ENCODE measurements at places on chromosomes 6 and 20.
A peak's percentile ranks its signal among the peaks of the same experiment; 100 is the strongest.

GRCh38 chr6:32439602-32440214 is at the start of gene HLA-DRA:
TSS of gene HLA-DRA (plus strand) at chr6:32439887. CDS start at chr6:32439951, 64 bp downstream.
- no peak for DNase-seq

GRCh38 chr6:140090871-140091270 is 716.4 kb upstream of the CITED2 start:
- no peak for DNase-seq

DNA sequence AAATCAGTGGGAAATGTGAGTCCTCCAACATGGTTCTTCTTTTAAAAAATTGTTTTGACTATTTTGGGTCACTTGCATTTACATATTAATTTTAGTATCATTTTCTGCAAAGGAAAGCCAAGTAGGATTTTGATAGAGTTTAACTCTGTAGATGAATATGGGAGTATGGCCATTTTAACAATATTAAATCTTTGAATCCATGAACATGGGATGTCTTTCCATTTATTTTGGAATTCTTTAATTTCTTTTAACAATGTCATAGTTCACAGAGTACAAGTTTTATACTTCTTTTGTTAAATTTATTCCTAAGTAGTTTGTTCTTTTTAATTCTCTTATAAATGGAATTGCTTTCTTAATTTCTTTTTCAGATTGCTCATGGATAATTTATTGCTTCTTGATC is 56.5 kb upstream of the ARMC2 start:
- no peak for DNase-seq

DNA sequence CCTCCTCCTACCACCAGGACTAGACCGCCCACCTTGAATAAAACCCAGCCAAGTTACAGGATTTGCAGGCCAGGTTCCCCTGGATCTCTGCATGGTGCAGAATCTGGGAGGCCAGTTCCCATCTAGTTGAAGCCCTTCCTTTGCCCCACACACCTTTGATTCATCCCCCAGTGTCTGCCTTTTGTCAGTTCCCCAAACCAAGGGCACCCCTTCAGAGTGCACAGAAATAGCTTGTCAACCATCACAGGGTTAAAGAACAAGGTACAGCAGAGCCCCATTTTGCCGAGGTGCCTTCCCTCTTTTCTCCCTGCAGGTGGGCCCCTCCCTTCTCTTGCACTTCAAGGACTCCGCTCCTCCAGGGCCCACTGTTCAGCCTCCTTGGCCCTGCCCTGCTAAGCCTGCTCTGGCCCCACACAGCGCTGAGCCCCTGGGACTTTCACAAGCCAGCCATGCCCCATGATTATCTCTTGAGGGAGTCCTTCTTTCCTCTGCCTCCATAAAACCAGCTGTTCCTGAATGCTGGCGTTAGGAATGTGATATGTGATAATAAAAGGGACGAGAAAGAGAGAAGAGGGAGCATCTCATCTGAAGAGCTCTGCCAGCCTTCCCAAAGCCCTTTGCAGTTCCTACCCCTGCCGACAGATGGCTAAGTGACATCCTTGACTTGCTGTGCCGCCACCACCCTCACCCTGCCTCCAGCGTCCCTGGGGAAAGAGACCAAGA is 280.3 kb downstream of the CDC5L start:
- no peak for DNase-seq

DNA sequence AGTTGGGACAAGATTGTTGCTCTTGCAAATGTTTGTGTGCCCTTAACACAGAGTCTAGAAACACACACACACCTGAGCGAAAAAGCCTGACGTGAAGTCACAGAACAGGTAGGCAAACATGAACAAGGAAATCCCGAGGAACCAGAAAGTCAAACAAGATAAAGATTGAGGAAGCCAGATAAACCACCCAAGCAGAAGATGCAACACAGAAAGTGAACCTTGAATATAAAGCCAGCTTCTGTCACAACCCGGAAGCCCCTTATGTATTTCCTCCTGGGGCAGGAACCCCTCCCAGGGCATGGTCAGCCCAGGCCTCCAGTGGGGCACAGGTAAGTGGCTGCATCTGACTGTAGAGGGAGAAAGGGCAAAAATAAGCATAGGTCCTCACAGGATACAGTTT is 158.2 kb upstream of the SUPT3H start:
- no peak for DNase-seq

GRCh38 chr6:161636882-161637430 is 363.1 kb upstream of the AGPAT4 start:
- DNase-seq = no peak

DNA sequence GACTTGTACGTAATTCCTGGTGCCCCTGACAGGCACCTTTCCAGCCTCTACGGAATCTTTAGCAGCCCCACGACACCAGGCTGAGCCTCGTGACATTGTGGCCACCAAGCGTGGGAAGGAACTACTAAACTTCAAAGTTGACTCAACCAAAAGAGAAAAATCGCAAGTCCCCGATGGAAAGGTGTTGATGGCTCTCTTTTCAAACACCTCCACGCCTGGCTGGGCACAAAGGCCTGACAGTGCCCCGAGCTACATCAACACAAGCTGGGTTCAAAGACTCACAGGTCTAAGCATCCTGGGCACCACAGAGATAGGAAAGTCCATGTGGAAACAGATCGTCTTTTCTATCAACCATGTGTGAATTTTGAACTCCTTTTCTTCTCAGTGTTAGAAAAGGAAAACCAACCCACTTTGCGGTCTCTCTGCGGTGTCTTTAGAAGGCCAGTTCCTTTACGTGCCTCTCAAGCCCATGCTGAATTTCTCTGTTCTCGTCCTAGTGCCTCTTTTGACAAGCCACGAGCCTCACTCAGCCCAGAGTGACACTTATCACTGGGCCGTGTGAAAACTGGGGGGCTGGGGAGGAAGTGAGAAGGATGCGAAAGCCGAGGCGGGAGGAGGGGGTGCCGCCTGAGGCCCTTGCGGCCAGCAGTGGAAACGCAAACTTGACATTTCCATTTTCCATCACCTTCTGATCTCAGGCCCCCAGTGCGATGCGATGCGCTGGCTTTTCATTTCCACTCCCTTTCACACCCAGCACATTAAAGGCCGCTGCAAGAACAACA is 59.4 kb downstream of the GFOD1 start:
- peak; percentile 57 for DNase-seq

DNA sequence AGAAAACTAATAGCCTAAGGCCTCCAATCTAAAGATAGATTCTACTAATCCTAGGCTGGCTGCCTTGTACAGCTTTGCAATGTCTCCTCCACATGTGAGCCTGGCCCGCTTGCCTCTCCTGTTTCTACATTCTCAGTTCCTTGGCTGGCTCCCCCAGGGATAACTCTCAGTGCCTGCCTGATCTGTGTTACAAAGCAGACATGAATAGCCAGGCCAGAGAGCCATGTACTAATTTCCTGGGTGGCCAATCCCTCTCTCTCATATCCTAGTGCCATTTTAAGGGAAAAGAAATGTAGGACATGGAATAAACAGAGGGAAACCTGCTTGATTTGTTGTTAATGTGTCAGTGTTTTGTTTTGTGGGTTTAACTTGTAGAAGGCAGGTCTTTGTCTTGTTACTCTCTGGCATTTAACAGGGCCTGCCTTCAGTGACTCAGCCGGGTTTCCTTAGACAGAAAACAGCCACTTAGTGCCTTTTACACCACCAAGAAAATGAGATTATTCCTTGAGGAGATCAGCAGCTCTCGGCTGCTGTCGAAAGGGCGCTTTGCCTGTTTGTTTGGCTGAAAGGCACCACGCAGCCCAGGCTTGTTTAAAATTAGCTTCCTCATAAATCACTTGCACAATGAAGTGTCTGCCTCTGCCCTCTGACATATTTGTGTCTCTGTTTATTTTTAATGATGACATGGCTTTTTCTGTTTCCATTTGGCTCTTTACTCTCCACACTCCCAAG is 702.7 kb downstream of the MAFB start:
- no peak for DNase-seq

DNA sequence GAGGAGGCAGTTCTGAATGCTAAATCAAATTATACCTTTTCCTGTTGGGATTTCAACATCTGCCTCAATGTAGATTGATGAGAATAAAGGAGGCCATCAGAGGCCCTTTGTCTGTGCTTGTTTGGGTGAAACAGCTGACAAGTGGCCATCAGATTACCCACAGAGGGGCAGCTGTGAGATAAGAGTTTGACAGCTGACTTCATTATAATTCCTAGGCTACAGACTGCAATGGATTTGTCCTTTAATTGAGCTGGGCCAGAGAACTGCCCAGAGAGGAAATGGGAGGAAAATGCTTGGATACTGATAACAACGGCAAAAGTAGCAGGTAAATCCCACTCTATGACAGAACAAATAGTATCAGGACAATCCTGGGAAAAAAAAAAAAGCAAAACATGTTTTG is 649.4 kb downstream of the HDGFL1 start:
- DNase-seq = no peak

DNA sequence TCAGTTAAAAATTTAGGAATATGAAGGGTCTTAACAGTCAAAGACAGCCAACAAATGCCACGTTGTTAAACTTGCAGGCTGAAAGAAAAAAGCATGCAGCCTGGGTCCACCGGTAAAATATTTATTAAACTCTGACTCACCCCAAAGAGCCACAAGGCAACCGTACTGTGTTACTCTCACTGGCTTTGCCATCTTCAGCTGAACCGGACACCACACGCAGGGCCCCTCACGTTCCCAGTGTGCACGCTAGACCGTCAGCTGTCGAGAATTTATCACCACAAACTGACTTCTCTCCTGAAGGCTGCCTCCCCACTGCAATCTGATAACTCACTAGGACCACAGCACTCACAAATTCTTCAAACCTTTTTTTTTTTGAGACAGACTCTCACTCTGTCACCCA is 30.7 kb downstream of the HUS1B start:
- DNase-seq = no peak

Measured in stimulated activated naive CD4-positive, alpha-beta T cell (primary cell).